ENCODE measurements at places on chromosomes 1 and 21. TPM values are rescaled to one million over a fixed set of nuclear protein-coding genes. Genes with fewer than 3 reads are reported as not detected.

DNA sequence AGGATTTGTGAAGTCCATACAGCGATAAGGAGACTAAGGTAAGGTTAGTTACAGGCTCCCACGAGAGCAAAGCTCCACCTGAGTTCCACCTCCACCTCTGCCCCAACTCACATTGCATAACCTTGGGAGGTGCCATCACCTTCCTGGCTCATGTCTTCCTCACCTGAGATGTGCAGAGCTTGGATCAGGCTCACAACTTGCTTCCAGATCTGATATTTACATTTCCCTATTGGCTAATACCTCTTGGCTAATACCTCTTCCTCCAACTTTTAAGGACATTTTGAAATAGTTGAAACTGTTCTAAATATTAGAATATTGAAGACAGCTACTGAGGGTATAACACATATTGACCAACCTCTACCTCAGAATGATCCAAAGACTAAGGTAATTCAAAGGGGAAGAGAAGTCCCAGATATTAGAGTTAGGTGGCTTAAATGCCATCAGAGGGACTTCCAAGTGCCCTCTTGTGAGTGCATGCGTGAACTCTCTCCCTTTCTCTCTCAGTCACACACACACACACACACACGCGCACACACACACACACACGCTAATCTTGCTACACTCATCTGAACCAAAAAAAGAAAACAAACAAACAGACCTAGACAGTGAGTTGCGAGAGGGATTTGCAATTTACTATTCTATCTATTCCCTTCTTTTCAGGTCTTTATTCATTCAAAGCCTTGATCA, 134.3 kb downstream of the PLPP3 start:
- no peak for DNase-seq

- DNase-seq: no peak
These were observed 17.3 kb downstream of the DPH5 start for GRCh38 chr1:101008229-101008834.

- DNase-seq: no peak
These were observed 20.9 kb downstream of the USP48 start for GRCh38 chr1:21762022-21762404.

DNA sequence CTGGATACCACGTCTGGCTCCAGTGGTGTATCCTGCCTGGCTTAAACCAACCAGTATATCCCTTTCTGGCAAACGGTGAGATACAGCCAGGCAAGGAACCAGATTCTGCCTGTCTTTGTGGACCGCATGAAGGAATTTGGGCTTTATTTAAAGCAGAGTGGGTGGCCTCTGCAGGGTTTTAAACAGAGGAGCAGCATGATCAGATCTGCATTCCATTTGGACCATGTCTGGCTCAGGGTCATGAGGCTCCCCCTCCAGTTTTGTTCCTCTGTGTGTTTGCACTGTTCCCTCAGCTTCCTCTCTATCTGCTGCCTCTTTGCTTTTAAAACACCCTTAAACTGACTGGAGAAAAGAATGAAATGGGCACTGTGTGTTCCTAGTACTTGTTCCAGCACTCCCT, 195.0 kb downstream of the GIPC2 start:
- DNase-seq: no peak

- no peak for DNase-seq
These were observed 37.3 kb upstream of the ARHGEF16 start for GRCh38 chr1:3417082-3417739.

DNA sequence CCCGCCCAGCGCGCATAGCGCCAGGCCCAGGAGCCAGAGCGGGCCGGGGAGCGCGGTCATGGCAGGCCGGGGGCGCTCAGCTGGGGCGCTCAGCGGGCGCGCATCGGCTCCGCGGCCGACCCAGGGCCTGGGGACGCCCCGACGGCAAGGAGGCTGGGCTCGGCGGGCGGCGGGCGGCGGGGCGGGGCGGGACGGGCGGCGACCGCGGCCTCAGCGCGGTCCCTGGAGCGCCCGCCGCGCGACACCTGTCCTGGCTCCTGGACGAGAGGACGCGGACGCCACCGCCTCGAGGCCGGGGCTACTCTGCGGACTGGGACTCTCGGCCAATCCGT, 273 bp downstream of the BMP8B start:
- DNase-seq: no peak

GRCh38 chr1:214022810-214023425, 35.1 kb downstream of the PROX1 start:
- DNase-seq: no peak

DNA sequence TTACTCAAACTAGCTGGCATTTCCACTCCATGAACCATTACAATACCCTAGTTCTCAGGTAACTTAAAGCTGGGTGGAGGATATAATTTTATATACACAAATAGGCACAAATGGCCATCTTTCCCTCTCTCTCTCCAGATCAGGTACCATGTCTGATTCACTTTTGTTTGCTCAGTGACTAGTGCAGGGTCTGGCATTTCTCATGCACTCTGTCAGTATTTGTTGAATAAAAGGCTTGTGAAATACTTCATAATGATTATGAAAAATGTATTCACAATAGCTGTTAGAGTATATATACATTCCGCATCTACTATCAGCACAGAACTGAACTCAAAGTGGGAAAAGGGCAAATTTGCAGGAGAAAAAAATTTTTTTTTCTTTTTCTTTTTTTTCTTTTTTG, 510.2 kb upstream of the USP24 start:
- DNase-seq: no peak

DNA sequence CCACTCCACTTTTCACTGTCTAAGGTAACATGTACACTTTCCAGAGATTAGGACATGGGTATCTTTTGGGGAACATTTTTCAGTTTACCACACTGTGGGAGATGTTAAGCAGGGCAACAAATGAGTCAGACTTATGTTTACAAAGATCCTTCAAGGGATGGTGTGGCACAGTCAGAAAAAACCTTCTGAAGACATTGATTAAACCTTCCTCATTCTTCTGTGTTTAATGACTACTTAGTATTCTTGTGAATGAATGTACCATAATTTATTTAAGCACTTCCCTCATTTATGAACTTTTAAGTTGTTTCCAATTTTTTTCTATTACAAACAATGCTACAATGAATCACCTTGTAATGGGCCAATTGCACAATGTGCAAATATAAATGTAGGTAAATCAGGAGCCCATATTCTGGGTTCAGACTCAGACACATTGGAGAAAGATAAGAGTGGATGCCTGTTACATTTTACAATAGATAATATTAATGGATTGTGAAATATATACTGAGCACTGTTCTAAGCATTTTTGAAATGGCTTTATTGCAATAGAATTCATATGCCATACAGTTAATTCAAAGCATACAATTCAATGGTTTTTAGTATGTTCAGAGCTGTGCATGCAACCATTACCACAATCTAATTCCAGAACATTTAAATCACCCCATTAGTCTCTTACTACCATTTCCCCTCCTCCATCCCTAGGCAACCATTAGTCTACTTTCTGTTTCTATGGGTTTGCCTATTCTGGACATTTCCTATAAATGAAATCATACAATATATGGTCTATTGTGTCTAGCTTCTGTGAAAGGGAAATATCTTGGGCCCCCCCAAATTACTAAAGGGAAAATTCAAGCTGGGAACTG, 1.9 kb upstream of the SFT2D2 start:
- no peak for DNase-seq

- no peak for DNase-seq
These were observed 25.3 kb downstream of the SH3BP5L start for GRCh38 chr1:248800459-248800858.

DNA sequence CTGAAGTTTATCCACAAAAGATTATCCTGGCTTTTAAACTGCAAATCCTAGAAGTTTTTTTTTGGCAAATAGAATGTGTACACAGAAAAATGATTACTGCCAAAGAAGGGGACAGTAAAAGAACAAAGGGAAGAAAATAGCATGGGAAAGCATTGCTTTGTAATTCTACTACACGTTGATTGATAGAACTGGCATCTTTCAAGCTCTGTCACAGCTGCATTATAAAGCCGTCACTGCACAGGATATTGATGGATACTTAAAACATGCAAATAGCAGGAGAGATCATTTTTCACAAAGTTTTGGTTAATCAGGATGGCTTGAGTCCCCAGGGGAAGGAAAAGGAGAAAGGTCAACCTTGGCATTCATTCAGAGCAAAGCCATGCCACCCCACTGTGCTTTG, 183.7 kb upstream of the RRP15 start:
- no peak for DNase-seq

- DNase-seq: no peak
These were observed 78.0 kb downstream of the HLX start for GRCh38 chr1:220957233-220957605.

DNA sequence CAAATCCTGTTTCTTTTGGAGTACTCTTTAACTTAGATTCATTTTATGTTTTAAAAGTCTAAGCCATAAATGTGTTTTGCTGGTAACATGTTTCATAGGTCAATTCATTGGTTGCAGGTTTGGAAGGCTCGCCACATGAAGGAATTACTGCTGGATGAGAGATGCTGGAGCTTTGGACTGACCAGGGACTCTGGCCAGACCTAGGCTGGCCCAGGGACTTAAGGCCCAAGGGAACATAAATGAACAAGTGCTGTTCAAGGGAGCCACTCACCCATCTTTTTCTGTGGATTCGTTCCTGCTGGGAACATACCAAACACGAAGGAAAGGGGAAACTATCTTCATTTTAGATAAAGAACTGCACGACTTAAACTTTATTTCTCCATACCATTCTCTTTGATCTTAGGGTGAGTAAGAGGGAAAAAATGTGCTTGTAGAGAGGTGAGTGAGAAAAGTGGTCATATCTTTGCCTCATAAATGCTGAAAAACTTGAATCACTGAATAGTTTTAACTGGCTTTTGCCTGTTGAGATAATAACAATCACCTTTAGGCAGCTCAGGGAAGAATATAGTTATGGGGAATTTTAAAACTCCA, 15.3 kb upstream of the SHCBP1L start:
- no peak for DNase-seq

GRCh38 chr1:228923973-228924686, 188.9 kb downstream of the RHOU start:
- no peak for DNase-seq

- no peak for DNase-seq
These were observed 13.8 kb upstream of the MPZL1 start for GRCh38 chr1:167707942-167708341.

DNA sequence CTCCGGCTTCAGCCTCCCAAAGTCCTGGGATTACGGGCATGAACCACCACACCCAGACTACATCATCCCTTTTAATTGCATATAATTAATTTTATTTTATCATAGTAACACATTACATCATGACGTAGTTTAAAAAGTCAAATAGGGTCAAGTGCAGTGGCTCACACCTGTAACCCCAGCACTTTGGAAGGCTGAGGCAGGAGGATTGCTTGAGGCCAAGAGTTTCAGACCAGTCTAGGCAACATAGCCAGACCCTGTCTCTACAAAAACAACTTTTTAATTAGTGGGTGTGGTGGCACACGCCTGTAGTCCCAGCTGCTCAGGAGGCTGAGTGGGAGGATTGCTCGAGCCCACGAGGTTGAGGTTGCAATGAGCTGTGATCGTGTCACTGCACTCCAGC, 20.7 kb downstream of the EFNA3 start:
- DNase-seq: no peak

The PIK3C2B gene
- 13.6 TPM for total RNA-seq

The ZNF683 gene
- total RNA-seq: 0.13 TPM

The SPRR2B gene
- total RNA-seq: not detected

The CTSK gene
- 1.1 TPM for total RNA-seq

The OR2L13 gene
- not detected for total RNA-seq

The PLA2G5 gene
- not detected for total RNA-seq

Measured in activated T-cell treated with anti-CD3 and anti-CD28 coated beads, Interleukin-2, amount 50 U/mL, for 4 hours (primary cell).